Calu3 (cell line): ENCODE measurements at places on chromosomes 12 and 14.

- DNase-seq, result no peak
These were observed 41.8 kb downstream of the ATP6V1D start for GRCh38 chr14:67317822-67318221.

GRCh38 chr14:102998393-102998792, 59.0 kb downstream of the CDC42BPB start:
- no peak for DNase-seq

DNA sequence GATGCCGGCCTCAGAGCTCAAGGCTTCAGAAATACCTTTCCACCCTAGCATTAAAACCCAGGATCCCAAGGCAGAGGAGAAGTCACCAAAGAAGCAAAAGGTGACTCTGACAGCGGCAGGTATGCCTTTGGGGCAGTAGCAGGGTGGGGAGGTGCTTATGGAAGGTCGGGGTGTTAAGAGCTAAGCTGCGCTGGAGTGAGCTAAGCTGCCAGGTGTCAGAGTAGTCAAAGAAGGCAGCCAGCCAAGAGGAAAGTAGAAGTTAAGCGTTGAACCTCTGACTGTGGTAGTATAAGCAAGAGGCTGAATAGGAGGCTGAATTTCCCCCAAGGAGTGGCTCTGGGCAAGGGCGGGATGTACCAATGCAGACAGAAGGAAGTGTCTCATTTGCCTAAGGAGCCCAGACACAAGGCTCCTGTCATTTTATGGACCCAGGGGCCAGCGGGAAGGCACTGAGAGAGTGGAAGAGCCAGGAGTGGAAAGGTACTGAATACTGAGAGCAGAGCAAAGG, 29.2 kb downstream of the DYRK4 start:
- no peak for DNase-seq

- DNase-seq, result peak; percentile 14
These were observed 976 bp downstream of the PEX5 start for GRCh38 chr12:7190268-7191055.

- no peak for DNase-seq
These were observed 509.1 kb downstream of the VRK1 start for GRCh38 chr14:97306133-97306759.
